ENCODE measurements at places on chromosomes 4 and X.

DNA sequence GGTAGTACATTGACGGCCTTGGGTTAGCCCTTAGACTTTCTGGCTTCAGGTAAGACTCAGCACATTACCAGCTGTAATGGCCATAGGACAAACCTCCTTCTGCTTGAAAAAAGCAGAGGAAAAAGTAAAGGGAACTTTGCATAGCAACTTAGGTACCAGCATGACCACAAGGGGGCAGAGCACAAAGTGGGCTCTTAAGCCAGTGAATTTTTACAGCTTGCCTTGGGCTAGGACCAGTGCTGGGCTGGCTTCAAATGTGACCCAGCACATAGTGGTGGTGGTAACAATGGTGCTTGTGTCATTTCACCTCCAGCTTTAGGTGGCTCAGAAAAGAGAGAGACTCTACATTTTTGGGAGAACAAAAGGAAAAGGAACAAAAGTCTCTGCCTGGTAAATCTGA lies 66.1 kb downstream of the KLHL4 start:
- DNase-seq, result no peak

DNA sequence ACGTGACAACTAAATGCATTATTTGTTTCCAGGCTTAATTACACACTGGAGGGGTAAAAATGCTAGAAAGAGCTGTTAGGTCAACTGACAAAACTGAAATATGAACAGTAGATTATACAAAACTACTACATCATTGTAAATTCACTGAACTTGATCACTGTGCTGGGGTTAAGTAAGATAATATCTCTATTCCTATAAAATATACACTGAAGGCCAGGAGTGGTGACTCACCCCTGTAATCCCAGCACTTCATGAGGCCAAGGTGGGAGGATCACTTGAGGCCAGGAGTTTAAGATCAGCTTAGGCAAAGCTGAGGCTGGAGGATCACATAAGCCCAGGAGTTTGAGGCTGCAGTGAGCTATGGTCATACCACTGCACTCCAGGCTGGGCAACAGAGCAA lies 31.8 kb upstream of the NKX6-1 start:
- no peak for DNase-seq

DNA sequence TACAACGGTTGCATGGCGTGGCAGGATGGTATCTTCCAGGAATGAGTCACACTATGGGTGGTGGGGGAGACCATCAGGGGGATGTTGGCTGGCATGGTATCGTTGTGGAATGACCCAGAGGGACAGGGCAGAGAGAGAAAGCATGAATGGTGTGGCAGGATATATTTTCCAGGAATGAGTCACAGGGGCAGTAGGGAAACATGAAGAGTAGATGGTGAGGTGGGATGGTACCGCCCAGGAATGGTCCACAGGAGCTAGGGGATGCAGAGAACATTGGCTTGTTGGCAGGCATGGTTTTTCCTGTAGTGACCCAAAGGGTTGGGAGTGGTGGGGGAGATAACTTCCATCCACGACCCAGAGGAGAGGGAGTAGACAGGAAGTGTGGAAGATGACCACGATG lies 62.4 kb downstream of the MAOA start:
- no peak for DNase-seq

DNA sequence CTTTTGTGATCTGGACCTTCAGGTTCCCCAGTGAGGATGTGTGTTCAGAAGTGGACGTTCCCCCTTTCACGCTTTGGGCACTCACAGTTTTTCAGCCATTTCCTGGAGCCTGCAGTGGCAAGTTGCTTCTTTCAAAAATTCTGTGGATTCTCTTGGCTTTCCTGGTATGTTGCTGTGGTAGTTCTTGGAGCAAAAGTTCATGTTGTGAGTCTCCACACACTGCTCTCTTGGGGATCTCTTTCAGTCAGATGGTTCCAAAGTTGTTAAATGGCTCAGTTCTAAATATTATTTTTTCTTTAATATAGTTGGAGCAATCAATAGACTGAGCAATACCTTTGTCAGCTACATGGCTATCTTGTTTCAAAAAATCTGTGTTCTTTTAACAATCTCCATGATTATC lies 28.5 kb upstream of the BANK1 start:
- no peak for DNase-seq

DNA sequence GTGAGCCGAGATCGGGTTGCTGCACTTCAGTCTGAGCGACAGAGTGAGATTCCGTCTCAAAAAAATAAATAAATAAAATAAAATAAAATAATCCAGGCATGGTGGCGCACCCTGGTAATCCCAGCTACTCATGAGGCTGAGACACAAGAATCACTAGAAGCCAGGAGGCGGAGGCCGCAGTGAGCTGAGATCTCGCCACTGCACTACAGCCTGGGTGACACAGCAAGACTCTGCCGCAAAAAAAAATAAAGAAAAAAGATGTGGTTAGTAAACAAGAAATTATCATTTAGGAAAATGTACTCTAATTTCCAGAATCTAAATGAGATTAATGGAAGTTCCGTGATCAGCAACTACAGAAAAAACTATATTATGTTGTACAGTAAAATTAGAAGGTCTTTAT lies 14.5 kb upstream of the LRBA start:
- DNase-seq, result no peak

DNA sequence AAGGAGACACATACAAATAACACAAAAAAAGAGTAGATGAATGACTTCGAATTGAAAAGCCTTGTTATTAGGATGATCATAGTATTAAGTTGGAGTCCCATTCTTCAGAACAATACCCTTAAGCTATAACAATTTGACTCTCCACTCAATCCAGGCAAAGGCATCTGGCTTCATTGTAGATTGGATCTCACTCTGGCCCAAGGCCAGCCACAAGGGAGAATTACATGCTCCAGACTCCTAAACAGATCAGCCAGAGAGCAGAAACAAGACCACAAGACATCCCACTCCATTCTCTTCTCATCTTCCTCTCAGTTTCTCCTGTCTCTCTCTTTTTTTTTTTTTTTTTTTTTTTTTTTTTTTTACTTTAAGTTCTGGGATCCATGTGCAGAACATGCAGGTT lies 213.9 kb downstream of the DHX15 start:
- DNase-seq, result no peak

GRCh38 chrX:45046417-45046816 lies 154.3 kb downstream of the DIPK2B start:
- no peak for DNase-seq

DNA sequence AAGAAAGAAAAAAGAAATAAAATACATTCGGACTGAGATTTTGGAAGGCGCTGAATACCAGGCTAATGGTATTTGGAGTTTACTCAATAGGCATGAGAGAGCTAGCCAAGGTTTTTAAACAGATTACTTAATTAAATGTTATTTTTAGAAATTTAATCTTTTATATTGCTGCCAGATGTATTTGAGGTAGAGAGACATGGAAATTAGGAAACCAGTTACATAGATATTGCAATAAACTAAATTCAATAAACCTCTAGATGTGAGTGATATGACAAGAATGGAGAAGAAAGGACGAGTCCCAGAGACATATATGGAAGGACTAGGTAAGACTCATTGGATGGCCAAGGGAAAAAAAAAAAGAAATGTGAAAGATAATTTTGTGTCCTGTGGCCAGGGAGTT lies 38.5 kb upstream of the IL13RA1 start:
- no peak for DNase-seq

DNA sequence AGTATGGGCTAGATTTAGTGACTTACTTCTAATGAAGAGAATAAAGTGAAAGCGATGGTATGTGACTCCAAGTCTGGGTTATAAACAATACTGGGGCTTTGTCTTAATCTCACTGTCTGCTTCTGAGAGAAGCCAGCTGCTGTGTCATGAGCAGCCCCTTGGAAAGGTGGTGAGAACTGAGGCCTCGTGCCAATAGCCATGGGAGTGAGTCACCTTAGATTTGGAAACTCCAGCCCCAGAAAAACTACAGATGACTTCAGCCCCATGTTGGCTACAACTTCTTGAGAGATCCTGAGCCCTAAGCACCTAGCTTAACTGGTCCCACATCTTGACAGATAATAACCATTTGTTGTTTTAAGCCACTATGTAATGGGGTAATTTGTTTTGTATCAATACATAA lies 77.6 kb downstream of the CWH43 start:
- DNase-seq, result no peak

GRCh38 chrX:70452143-70452733 lies 7.6 kb downstream of the DLG3 start:
- no peak for DNase-seq

DNA sequence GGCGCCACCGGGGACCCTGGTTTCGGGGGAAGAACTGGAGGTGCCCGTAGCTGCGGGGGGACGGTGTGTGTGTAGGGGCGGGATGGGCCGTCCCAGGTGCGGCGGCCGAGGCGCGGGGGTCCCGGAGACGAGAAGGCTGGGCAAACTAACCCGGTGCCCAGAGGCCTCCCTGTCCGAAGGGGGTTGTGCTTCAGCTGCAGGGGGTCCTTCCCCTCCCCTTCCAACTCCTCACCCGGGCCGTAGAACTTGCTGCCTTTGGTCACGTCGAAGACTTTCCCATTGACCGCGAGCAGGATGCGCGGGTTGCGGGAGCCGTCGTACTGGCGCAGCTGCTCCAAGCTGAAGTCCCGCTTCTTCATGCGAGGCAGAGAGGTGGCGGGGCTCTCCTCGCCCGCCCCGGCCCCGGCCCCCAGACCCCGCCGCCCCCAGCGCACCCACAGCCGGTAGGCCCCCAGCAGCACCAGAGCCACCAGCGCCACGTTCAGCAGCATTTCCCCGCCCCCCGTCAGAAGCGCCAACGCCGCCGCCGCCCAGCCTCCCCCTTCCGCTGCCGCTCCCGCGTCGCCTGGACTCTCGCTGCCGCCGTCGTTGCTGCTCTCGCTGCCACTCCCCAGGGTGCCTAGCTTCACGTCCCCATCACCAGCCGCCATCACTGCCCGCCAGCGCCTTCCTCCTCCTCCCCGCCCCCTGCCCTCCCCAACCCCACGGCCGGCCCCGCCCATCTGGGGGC lies at the start of gene PGRMC2:
Gene PGRMC2, minus strand, starts transcription at position 673 of the 730 bp plus-strand sequence. Its CDS starts 23 bp downstream, at position 650.
- no peak for DNase-seq

DNA sequence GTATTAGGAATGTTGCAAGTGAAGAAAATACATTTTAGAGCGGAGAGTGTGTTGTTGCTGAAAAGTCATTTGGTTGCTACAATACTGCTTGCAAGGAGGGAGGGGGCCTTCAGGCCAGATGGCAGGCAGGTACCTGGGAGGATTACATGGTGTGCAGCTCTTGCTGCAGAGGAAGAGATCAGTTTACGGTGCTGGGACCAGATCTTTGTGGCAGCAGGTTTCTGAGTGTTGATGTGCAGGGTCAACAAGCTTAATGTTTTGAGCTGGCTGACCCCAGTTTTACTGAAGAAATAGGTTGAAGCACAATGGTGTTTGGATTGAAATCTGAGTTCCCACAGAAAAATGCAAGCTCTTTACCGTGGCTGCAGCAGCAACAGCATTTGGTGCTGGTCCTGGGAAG lies 96.4 kb upstream of the DDIT4L start:
- no peak for DNase-seq

GRCh38 chr4:39469429-39470077 lies 10.7 kb downstream of the LIAS start:
- DNase-seq, result no peak

- no peak for DNase-seq
These were observed 336.7 kb upstream of the GNPDA2 start for GRCh38 chr4:45062935-45063545.

DNA sequence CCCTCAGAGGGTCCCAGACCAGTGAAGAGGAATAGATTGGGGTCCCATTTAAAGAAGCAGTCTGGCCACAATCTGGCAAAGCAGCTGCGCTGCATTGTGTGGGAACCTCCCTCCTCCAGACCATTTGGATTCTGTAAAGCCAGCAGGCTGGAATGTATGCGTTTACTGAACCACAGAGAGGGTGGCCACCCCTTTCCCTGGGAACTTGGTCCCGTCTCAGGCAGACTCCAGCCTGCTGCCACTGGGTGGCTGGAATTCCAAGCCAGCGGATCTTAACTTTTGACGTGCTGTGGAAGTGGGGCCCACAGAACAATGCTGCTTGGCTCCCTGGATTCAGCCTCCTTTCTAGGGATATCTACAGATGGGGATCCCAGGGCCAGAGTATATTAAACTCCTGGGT lies 307.2 kb downstream of the DACH2 start:
- no peak for DNase-seq

DNA sequence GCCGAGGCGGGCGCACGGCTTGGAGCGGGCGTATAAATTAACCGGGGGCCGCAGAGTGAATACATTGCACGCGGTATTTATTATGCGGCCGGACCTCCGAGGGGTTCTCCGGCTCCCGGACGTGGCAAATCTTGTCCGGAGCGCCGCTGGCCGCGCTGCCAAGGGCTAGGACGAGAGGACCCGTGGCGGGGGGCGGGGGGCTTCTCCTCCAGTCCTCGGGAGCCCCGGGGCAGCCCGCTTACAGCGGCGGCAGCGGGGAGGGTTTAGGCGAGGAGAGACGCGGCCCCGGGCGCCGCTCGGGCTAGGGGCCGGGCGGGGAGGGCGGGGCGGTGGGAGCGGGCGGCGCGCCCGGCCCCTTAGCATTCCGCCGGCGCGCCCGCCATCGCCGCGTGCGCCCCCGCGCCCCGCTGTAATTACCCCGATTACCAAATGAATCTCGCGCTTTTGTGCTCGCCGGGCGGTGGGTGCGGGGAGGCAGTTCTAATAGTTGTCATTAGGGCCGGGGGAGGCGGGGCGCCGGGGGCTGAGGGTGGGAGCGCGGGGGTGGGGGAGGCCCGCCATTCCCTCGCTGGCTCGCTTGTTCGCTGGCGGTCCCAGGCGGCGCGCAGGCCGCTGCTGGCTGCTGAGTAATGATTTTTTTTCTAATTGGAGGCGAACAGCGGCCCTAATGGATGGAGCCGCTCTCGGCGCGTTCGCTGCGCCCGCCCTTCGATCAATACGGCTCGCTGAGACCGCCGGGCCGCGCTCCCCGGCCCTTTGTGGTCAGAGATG lies 276.6 kb downstream of the BCOR start:
- DNase-seq, result peak; percentile 36

GRCh38 chr4:2365054-2365912 lies 53.2 kb downstream of the ZFYVE28 start:
- DNase-seq, result no peak

DNA sequence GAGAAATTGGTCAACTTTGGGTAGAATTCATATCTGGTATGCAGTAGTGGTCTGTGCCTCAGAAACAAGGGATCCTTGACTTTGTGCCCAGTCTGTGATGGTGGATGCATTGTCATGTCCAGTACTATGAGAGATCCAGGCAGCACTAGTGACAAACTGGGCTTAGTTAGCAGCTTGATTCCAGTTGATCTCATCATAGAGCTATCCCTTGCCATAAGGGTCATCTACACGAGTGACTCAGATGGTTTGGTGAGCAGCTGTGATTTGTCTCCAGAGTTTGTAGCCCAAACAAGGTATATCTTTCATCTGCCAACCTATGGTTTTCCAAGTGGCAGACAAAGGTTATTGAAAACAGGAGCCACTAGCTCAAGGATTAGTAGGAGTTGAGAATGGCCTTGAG lies 298.8 kb downstream of the GBA3 start:
- DNase-seq, result no peak

DNA sequence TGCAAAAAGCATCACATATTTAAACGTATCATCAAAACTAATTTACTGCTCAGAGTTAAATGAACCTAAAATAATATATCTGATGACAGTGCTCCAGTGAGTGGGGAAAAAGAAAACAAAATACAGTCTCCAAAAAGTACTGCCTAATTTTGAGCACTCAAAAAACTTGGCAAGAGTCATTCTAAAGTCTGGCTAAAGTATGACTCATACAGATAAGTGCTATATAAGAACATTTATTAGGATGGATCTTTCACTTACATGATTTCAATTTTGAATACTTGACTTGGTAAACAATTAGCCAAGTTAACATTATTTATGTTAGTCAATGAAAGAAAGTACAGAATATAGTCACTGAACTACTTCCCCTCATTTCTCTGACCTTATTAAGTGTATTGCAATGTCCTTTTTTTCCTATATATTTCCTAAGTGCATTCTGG lies 27.2 kb downstream of the FBXO8 start:
- DNase-seq, result no peak

Data from caudate nucleus (tissue), 63 donors.